ENCODE measurements at places on chromosomes 16 and 17. TPM values are rescaled to one million over a fixed set of nuclear protein-coding genes. Genes with fewer than 3 reads are reported as not detected.

The YPEL3 gene
- 277 TPM for polyA plus RNA-seq

The TK2 gene
- polyA plus RNA-seq = 18.2 TPM

The ADAD2 gene
- polyA plus RNA-seq = 0.54 TPM

The YBX2 gene
- polyA plus RNA-seq = 41.4 TPM

The SMIM36 gene
- polyA plus RNA-seq = not detected

The KRTAP2-3 gene
- polyA plus RNA-seq = not detected

The SRP68 gene
- 83.8 TPM for polyA plus RNA-seq

The ABCA8 gene
- 6.1 TPM for polyA plus RNA-seq

The HYDIN gene
- 4.6 TPM for polyA plus RNA-seq

The NLE1 gene
- polyA plus RNA-seq = 14.8 TPM

The ABCA10 gene
- 0.17 TPM for polyA plus RNA-seq

The MSLN gene
- polyA plus RNA-seq = 0.63 TPM

The SPECC1 gene
- polyA plus RNA-seq = 34.9 TPM

The PLA2G10 gene
- polyA plus RNA-seq = not detected

The SPATA32 gene
- not detected for polyA plus RNA-seq

The CMTM1 gene
- 1.1 TPM for polyA plus RNA-seq

The CEMP1 gene
- polyA plus RNA-seq = not detected

The SPOP gene
- 52.7 TPM for polyA plus RNA-seq
